Activated CD4-positive, alpha-beta memory T cell treated with anti-CD3 and anti-CD28 coated beads for 36 hours (primary cell): ENCODE measurements at places on chromosomes 13 and 19. TPM values are rescaled to one million over a fixed set of nuclear protein-coding genes. Genes with fewer than 3 reads are reported as not detected.
A peak's percentile ranks its signal among the peaks of the same experiment; 100 is the strongest.

The FCHO1 gene
- 54.3 TPM for total RNA-seq

The OBI1 gene
- total RNA-seq, result 17.6 TPM

The XPO4 gene
- total RNA-seq, result 24.8 TPM

The ZNF791 gene
- 18.2 TPM for total RNA-seq

The CBARP gene
- total RNA-seq, result 2.1 TPM

The SERPINE3 gene
- total RNA-seq, result not detected

The MYH14 gene
- not detected for total RNA-seq

The ZNF700 gene
- 13.0 TPM for total RNA-seq

The PEX11G gene
- total RNA-seq, result 2.2 TPM

DNA sequence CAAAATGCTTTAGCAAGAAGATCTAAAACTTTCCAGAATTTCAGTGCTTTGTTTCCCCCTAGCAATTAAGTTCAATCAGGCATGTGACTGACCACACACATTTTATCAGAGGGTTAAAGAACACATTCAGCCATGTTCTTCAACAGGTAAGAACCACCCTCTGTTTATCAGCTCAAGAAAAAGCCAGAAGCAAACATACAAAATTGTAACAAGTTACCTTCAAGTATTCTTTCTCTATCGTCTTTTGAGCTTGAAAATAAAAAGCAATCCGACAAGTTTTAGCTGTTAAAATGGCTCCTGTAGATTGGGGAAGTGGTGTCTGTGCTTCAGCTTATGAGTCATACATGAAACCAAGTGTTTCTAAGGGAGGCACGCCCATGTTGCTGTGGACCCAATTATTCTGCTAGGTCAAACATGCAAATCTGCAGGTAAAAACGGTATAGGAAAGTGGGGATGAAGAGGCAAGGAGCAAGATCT, at the start of gene ELF1:
TSS of gene ELF1 (minus strand) at position 306 of the 477 bp plus-strand sequence. CDS start 37,262 bp downstream, outside the sequence.
- DNase-seq, result peak; percentile 67

- peak; percentile 74 for DNase-seq
These were observed at the start of gene CD70 for GRCh38 chr19:6590827-6591319. TSS of gene CD70 (minus strand) at chr19:6591150. CDS start at chr19:6591002, 148 bp downstream.

DNA sequence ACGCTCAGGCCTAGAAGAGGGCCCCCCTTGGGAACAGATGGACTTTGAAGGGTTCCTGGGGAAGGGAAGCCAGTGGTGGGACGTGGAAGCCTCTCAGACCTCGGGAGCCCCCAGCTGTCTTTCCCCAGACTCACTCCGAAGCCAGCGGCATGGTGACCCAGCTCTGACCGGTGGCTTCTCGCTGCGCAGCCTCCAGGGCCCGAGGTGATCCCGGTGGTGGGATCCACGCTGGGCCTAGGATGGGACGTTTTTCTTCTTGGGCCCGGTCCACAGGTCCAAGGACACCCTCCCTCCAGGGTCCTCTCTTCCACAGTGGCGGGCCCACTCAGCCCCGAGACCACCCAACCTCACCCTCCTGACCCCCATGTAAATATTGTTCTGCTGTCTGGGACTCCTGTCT, 24.6 kb downstream of the HPN start:
- no peak for DNase-seq

DNA sequence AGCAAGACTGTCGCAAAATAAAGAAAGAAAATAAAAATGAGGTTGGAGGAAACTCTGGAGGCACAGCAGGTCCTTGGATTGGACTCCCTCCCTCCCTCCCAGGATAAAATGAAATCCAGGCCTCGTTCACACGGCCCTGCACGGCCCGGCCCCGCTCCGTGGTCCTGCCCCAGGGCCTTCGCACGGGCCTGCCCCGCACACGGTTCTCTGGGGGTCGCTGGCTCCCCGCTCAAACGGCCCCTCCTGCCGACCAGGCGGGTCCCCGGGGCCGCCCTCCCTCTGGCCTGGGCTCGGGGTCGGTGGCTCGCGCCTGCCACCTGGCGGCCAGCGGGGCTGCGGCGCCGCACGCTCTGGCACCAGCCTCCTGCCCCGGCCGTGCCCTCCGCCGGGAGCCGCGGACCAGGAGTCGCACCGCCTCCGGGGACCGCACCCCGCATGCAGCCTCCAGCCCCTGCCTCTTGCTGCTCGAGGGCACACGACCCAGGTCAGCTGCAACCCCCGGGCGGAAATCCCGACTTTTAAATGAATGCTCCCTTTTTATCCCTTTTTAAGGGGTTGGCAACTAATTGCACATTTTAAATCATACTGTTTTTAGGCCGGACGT, 1.5 kb upstream of the WDR18 start:
- peak; percentile 83 for DNase-seq

DNA sequence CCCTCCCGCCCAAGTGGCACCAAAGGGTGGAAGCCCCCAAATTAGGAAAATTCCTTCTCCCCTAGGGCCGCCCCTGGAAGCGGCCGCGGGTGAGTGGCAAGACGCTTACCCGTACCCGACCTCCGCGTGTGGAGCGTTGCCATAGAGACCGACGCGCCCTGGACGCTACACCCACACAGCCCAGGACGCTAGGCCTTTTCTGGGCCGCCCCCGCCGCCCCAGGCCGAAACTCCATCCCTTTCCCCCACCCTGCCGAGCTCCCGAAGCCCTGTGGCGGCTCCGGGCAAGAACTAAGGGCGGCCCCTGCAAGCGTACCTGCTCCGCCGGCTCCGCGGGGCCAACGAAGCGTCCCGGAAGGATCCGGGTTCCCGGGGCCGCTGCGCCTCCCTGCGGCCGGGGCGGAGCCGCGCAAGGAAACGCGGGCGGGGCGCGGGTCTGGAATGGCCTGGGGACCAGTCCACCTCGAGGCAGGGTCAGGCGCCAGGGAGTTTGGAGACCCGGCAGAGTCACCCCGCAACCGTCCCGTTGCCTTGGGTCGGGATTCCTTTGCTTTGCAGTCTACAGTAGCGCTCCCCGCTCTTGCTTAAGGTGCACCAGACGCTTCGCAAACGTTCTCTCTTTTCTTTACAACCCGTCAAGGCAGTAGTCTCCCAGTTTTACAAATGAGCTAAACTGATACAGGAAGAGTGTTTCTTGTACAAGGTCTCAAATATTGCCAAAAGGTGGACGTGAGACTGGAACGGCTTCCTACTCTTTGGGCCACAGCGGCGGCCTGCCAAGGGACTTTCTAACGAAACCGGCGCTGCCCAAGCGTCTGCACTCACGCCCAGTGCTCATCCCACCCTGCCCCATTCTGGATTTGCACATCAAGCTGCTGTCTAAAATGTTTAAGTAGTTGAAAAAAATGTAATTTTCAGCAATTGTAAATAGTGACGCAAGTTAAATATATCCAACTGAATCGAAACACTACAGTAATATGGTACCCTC, at the start of gene NEK5:
TSS of gene NEK5 (minus strand) at position 360 of the 987 bp plus-strand sequence. CDS start 1,591 bp downstream, outside the sequence.
- peak; percentile 70 for DNase-seq

DNA sequence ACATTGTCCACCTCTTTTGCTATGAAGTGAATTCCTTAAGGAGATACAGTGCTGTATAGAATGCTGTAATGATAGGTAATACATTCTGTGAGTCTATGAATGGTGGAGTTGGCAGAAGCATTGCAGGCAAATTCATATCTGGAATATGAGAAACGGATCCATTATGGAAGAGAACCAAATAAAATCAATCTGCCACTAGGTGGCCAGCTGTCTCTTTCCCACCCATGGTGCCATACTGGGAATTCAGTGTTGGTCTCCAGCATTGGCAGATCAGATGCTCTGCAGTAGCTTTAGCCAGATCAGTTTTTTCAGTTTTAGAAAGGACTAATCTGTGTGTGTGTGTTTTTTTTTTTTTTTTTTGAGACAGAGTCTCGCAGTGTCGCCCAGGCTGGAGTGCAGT, 27.6 kb downstream of the DNAJC3 start:
- DNase-seq, result no peak

GRCh38 chr13:86446311-86446710, 647.1 kb upstream of the SLITRK6 start:
- DNase-seq, result no peak

DNA sequence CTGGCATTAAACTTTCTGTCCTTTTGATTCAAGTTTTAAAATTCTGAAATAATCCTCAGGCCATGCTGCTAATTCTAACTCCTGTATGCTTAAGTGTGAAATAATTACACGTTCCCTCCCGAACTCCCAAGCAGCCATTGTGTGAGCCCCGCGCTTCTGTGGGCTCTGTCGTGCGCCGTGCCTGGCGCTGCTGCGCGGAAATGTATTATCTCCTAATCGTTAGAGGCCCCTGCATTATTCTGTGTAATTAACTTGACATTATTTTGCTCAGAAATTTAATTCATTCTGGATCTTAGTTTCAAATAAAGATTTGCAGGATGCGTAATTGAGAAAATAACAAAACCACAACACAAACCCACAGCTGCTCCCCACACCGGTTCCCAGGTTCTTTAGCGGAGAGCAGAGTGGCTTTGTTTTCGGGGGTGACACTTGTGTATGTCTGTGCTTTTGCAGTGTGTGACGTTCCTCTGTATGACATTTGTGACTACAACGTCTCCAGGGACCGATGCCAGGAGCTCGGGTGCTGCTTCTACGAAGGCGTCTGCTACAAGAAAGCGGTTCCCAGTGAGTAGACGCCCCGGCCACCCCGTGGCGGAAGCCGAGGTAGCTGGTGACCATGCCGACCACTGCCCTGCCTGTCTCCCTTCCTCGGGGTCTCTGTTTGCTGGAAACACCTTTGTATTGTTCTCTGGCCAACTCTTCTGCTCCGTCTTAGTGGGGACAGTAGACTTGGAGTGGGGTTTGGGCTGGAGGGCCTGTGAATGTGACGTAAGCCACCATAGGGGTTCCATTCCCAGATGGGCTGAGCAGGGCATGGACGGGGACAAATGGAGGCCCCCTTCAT, 7.5 kb downstream of the TEX29 start:
- DNase-seq, result no peak

DNA sequence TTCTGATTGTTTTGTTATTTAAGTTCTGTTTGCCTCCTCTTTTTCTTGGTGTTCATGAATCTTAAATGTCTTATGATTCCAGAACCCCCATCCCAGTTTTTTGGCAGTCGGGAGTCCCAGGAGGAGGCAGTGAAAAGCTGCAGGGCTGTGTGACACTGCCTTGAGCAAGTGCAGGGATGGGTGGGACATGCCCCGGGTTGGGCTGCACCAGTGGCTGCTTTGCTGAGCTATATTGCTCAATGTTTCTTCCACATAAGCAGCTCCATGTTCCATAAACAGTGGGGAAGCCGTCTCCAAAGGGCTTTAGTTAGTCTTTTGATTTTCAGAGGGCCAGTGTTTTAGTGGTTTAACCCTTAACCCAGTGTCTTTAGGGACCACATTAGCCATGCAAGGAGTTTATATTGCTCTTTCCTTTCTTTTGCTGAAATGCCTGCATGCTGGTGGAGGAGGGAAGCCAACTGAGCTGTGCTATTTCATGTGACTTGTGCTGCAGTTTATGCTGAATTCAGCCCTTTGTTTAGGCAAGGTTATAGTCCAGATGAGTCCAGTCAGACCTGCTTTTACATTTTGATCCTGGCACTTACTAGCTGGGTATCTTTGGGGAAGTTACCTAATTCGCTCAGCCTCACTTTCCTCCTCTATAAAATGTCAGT, 13.1 kb downstream of the ATP8A2 start:
- no peak for DNase-seq

DNA sequence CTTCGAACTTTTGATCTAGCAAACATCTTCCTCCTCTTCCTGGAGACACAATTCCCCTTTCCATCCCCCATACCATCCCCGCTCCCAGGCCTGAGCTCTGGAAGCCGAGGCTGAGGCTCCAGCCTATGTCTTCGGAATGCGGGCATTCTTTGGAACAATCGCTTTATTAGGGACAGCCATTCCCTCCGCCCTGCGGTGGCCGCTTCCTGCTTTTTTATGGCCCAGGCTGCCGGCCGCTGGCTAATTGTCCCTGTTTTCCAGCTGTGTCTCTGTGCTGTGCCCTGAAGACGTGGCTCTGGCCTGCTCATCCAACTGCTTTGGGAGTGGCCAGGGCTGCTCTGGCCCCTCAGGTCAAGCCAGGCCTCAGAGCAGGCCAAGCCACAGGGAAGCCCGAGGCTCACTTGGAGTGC, 2.1 kb upstream of the CDX2 start:
- no peak for DNase-seq

- no peak for DNase-seq
These were observed 38.4 kb upstream of the RCBTB2 start for GRCh38 chr13:48571126-48571913.

DNA sequence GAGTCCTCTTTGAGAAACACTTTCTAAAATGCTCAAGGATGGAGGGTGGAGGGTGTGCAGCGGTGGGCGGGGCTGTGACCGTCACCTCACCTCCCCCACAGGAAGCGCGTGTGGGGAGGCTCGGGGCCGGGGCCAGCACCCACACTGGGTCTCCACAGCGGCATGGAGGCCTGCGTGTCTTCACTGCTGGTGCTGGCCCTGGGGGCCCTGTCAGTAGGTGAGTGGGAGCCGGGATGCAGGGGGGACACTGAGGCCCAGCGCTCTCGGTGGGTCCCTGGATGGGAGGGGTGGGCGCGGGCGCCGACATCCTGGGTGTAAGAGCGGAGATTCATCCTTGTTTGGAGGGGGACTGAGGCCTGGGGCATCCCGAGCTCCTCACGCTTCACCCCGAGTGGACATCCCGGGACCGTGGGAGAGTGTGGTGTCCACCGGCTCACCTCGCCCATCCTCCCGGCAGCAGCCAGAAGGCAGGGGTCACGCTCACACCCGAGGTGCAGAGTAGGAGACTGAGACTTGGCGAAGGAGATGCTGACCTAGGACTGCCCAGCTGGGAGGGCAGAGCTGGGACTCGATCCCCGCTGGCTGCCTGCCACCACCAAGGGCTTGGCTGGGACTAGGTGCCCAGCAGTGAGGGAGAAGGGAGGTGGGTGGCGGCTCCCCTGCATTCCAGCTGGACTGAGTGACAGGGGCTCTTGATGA, at the start of gene GZMM:
TSS of gene GZMM (plus strand) at position 144 of the 699 bp plus-strand sequence. CDS start at position 163, 19 bp downstream.
- DNase-seq, result peak; percentile 83

DNA sequence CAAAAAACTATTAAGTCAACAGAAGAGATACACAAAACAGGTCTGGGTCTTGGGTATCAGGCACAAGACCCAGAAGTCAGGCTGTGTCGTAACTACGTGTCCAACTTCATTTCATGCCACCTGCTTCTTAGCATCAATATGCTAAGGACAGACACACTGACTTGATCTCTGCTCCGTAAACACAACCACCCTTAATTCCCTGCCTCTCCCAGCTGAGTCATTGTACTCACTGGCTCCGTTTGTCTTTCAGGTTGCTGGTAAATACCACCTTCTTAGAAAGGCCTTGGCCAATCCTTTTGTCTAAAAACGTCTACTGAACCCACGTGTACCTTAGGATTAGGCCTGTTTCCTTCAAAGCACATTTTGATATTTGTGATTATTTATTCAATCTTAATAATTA, 726.2 kb downstream of the PCDH9 start:
- DNase-seq, result no peak

DNA sequence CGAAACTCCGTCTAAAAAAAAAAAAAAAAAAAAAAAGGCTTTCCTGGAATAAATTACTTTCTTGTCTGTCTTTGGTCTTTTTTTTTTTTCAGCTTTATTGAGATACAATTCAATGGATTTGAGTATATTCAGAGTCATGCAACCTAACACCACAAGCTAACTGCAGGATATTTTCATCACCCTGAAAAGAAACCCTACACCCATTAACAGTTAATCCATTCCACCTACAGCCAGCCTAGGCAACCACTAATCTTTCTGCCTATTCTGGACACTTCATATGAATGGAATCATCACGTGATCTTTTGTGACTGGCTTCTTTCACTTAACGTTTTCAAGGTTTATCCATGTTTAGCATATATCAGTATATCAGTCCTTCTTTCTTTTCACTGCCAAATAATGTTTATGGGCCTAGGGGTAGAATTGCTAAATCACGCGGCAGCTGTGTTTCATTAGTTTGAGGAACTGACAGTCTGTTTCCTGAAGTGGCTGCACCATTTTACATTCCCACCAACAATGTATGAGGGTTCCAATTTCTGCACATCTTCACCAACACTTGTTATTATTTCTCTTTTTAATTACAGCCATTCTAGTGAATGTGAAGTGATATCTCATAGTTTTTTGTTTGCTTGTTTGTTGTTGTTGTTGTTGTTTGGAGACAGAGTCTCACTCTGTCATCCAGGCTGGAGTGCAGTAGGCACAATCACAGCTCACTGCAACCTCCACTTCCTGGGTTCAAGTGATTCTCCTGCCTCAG, 19.9 kb downstream of the LRFN3 start:
- no peak for DNase-seq
